Hepatic stellate cell (primary cell): ENCODE measurements at places on chromosomes 13 and 19.
A peak's percentile ranks its signal among the peaks of the same experiment; 100 is the strongest.

DNA sequence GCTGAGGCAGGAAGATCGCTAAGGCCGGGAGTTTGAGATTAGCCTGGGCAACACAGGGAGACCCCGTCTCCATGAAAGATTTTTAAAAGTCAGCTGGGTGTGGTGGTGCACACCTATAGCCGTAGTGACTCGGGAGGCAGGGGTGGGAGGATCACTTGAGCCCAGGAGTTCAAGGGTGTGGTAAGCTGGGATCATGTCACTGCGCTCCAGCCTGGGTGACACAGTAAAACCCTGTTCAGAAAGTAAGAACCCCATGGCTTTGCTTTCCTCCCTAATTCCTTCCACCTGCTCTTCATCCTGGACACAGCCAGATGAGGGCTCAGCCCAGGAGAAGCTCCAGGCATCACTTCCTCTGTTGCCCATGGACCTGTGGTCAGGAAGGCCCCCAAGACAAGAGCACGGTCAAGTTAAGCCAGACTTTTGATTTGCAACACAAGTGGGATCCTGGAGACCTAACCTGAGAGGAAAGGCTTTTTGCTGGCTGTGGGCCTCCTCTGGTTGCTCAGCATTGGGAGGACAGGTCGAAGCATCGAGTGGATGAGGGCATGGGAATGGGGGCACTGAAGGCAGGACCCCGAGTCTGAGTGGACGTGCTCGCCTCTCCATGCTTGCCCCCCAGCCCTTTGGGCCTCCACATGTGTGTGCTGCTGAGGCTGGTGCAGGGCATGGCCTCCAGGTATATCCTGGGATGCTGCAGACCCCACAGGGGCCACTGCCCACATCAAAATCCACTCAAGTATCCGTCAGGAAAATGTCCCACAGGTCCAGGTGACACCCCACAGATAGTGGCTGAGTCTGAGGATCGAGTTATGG lies 25.4 kb downstream of the TUBA3C start:
- DNase-seq = no peak

DNA sequence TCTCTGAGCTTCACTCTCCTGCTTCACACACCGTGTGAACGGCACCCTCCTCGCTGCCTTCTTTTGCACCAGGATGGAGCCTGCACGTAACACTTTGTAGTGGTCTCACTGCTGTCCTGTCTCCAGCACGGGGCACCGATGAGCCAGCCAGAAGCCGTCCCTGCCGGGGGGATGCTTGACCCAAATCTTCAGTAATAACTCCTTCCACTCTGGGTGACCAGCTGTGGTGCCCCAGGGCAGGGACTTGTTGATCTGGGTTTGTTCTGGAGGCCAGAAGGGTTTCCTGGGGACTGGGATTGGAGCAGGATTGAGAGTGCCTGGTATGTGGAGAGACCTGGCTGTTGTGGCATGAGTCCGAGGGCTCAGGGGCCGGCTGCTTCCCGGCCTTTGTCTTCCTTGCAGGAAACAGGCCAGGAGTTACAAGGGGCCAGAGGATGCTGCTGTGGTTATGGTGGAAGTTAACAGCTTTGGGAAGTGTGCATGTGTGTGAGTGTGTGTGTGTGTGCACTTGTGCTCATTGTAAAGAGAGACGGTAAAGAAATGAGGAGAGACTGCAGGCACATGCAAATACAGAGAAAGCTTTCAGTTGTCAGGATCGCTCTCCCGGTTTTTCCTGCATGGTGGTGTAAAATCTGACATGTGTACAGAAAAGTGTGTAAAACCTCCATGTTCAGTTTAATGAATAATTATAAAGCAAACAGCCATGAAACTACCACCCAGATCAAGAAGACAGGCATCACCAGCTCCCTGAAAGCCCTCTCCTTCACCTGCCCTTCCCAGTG lies 18.9 kb downstream of the PAK4 start:
- no peak for DNase-seq

GRCh38 chr13:80437231-80437630 lies 96.3 kb upstream of the SPRY2 start:
- DNase-seq = no peak

GRCh38 chr13:33761740-33762139 lies 56.2 kb upstream of the RFC3 start:
- DNase-seq = peak; percentile 9

GRCh38 chr19:41324921-41325639 lies 15.1 kb downstream of the CCDC97 start:
- DNase-seq = peak; percentile 91

- DNase-seq = no peak
Measured at GRCh38 chr13:79867254-79867653, 386.3 kb downstream of the NDFIP2 start.

DNA sequence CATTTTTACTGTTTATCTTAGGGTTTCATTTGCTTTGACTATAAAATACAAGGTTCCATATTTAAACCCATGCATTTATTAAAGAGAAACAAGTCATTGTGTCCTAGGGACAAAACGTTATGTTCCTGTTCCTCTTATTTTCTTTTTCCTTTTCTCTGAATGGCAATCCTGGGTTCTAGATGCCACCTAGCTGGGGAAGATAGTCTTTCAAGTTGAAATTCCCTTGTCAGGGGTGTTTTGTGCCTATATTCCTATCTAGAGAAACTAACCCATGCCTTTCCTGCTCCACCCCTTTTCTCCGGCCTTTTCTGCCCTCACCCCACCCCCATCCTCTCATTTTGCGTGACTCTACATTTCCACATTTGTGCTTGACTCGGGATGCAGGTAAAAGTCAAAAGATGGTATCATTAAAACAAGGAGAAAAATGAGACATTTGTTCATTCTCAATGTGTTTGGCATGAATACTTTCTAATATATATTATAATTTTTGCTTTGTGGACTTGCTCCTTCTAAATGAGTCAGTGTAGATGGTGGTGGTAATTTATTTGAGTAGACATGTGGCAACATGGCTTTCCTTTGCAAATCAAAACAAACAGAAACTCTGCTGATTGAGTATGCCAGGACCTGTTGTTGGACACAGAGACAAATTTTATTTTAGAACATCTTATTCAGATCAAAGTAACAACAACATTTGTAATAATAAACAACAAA lies 26.8 kb upstream of the STARD13 start:
- DNase-seq = no peak

DNA sequence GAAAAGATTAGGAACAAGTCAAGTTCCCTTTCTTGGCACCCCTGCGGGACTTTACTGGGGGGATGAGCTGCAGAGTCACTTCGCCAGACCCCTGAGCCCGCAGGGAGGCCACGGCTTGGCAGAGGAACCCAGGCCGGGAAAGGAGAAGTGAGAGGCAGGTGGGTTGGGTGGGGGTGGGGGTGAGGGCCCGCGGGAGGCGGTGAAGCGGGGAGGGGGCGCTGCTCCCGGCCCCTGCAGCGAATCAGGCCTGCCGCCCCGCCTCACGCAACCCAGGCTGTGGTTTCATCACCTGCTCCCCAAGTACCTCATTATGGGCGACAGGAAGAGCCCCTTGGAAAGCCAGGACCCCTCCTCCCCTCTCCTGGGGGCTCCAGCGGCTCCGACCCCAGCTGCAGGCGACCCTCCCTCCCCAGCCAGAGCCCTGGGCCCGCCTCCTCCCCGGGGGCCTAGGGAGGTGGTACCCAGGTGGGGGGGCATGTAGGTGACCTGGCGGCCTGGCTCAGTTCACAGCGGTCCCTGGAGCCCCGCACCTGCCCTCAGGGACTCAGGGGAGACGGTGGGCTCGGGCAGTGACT lies 9.5 kb downstream of the MEF2B start:
- DNase-seq = no peak

DNA sequence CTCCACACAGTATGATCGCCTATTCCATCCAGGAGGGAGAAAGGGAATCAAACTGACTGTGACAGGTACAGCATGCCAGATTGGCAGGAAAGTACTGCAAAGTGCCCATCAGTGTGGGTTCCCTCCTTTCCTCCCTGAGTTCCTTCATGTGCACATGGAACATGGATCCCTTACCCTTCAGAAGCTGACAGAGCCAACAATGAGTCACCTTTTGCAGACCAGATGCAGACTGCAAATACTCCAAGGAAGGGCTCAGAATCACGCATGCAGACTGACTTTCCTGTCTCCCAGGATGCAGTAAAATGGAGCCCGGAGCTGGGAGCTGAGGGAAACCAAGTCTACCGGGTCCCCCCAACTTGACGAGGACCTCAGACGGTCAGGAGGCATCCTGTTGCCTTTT lies 41.8 kb downstream of the SACS start:
- peak; percentile 34 for DNase-seq
